ENCODE measurements at places on chromosomes 3 and 15.
A peak's percentile ranks its signal among the peaks of the same experiment; 100 is the strongest.

GRCh38 chr3:4271834-4272233 lies 31.3 kb upstream of the SETMAR start:
- peak; percentile 28 for DNase-seq

DNA sequence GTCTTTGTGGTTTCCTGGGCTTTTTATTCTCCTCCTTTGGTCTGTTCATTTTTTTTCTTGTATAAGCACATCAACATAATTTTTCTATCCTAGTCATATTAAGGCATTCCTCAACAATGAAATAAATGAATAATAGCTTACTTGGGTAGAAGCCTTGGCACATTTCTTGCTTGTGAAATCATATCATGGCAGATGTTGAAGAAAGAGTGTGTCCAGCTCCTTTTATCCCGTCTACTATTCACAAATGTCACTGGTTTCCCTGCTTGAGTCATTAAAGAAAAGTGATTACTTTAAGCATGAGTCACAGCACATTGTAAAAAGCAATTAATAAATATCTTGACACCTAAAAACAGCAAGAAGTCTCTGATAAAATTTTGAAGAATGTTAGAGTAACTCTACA lies 42.1 kb downstream of the MINAR1 start:
- peak; percentile 31 for DNase-seq

GRCh38 chr3:35921718-35922117 lies 282.4 kb downstream of the ARPP21 start:
- DNase-seq, result no peak

GRCh38 chr3:2968475-2968874 lies 141.7 kb downstream of the IL5RA start:
- no peak for DNase-seq

DNA sequence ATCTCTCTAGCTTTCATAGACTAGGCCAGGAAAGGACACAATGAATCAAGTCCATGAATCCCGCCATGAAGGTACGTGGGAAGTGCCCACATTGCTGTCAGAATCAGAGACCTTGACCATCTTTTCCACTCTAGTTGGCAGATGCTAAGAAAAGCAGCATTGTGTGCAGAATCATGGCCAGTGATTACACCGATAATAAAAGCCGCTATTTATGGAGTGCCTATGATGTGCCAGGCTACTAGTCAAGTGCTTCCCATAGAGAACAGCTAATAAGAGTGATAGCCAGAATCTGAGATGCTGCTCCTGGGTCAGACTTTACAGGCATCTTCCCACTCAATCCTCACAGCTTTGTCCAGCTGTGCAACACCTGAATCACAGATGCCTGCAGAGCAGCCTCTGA lies 13.2 kb upstream of the RPL32 start:
- DNase-seq, result no peak

DNA sequence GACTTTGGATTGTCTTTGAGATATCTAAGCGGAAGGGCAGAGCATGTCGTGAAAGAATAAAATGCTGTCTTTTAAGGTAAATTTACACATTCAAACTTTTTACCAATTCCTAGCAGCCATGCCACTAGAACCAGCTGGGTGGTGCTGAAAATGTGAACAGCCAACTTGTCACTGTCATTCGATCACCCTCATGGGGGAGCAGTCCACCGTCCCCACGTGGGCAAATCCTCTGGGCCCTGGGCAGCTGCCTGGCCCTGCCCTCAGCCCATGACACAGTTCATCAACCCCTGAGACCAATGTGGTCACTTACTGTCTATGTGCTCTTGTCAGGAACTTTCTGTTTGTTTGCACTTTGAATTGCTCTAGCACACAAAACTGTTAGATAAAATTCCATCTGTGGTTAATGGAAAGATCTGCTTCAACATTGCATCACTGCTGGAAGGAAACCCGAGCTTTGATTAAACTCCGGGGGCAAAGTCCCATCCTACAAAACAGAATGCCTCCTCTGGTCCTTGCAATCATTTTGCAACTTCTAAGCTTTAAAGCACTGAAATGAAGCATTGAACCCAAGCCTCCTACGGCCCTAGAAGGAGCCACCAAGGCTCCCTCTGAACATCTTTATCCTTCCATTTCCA lies 50.1 kb downstream of the PCSK6 start:
- no peak for DNase-seq

- DNase-seq, result no peak
Measured at GRCh38 chr15:90829126-90829525, 39.3 kb upstream of the FURIN start.

DNA sequence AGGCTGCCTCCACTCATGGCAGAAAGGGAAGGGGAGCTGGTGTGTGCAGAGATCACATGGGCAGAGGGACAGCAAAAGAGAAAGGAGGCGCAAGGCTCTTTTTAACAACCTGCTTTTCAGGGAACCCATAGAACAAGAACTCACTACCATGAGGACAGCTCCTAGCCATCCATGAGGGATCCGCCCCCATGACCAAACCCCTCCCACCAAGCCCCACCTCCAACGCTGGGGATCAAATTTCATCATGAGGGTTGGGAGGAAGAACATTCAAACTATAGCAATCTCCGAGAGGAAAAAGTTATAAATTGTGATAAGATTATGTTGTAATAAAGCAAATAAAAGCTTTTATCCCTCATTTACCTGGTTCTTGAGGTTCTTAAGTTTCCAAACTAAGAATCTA lies 84.7 kb upstream of the LMCD1 start:
- DNase-seq, result peak; percentile 15

GRCh38 chr15:49558929-49559328 lies 61.7 kb downstream of the FAM227B start:
- peak; percentile 31 for DNase-seq

GRCh38 chr3:146803745-146804144 lies 198.6 kb upstream of the PLSCR5 start:
- peak; percentile 78 for DNase-seq

Data from stromal cell of bone marrow (primary cell).